ENCODE measurements at places on chromosomes 16 and 17. TPM values are rescaled to one million over a fixed set of nuclear protein-coding genes. Genes with fewer than 3 reads are reported as not detected.

GRCh38 chr16:55622272-55622671 is 33.5 kb upstream of the SLC6A2 start:
- DNase-seq = no peak

- DNase-seq = no peak
These were observed 28.5 kb upstream of the MEAK7 start for GRCh38 chr16:84532855-84533486.

DNA sequence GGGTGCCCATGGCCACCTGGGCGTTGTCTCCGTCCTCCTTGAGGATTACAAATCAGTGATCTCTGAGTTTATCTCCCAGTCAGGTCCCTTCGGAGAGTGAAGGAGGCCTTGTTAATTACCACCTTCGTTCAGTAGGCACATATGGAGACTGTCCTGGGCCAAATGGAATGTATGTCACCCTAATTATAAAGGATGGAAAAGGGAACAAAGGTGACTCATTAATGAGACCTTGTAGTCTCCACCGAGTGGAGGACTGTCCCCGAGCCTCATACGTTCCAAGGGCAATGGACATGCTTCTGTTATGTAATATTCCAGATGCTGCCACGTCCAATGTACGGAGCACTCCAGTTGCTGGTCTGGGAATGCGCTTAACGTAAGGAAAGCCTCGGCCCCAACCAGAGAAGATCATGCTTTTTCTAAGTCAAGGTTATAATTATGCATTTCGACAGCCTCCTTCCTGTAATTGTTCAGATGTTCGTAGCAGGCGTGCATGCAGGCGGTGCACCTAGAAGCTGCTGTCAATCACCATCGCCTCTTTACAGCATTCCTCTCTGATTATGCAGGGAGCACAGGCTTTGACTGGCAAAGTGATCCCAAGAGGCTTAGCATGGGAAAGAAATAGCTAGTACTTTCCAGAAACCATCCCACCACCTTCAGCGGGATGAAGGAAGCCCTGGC is 22.4 kb upstream of the SEC14L1 start:
- DNase-seq = peak; percentile 62

Gene KRTAP4-6
- total RNA-seq = not detected

DNA sequence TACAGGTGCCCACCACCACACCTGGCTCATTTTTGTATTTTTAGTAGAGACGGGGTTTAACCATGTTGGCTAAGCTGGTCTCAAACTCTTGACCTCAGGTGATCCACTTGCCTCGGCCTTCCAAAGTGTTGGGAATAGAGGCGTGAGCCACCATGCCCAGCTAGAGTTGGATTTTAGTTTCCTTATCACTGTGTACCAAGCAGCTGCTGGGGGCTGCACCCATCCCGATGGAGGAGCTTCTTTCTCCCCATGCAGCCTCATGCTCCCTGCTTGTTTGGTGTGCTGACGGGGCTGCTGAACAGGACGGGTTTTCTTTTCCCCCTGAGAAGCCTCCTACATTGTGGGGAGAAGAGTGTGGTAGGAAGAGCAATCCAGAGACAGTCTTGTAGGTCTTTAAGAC is 173.2 kb downstream of the LGALS9B start:
- no peak for DNase-seq

GRCh38 chr16:52572656-52573055 is 25.7 kb upstream of the TOX3 start:
- DNase-seq = no peak

DNA sequence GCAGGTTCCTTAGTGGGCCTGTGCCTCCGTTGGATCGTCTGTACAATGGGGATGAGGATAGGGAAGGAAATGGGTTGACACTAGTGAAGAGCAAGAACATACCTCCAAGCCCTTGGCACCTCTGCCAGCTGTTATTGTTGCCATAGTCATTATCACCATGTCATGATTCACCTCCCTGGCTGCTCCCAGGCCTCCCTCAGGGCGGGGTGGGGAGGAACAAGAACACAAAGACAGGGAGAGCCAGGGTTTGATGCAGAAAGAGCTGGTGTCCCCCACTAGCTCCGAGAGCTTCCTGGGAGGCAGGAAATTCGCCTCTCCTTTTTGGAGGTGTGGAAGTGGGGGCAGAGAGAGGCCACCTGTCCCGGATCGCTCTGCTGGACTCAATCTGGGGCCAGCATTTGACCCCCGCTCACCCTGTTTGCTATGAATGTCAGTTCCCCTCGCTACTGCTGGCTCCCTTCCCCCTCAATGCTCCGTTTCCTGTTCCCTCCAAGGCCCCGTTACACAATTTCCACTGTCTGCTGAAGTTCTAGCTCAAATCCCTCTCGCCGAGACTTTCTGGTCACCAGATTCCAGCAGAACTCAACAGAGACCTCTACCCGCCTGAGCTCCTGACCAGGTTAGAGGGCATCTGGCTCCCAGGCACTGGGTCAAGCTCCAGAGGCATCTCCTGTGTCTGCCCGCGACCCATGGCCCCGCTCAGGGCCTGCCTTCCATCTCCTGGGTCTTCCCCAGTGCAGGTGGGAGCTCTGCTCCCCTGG is 9.1 kb downstream of the TIMP2 start:
- no peak for DNase-seq

GRCh38 chr16:66935314-66936011 is at the start of gene CES2:
Gene CES2, plus strand, starts transcription at chr16:66935516. Its CDS starts 120 bp downstream, at chr16:66935636.
- no peak for DNase-seq

DNA sequence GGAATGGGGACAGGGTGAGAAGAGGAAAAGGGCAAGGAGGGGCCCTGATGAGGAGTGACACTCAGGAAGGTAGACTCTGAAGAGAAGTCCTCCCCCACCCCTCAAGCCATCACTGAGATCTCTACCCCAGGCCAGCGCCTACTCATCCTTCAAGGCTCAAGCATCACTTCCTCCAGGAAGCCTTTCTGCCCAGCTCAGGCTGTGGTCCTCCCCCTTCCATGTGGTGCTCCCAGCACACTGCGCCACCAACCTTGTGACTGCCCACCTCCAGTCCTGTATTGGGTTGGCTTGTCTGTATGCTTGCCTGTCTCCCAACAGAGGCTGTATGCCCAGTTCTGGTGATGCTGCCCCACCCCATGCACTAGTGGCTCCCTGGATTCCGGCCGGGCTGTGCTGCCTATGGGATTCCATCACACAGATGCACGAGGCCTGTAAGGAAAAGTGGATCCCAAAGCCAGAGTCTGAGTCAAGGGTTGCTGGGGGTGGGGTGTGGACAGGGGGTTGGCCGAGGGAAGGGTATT is 19.8 kb upstream of the ZFP90 start:
- no peak for DNase-seq

DNA sequence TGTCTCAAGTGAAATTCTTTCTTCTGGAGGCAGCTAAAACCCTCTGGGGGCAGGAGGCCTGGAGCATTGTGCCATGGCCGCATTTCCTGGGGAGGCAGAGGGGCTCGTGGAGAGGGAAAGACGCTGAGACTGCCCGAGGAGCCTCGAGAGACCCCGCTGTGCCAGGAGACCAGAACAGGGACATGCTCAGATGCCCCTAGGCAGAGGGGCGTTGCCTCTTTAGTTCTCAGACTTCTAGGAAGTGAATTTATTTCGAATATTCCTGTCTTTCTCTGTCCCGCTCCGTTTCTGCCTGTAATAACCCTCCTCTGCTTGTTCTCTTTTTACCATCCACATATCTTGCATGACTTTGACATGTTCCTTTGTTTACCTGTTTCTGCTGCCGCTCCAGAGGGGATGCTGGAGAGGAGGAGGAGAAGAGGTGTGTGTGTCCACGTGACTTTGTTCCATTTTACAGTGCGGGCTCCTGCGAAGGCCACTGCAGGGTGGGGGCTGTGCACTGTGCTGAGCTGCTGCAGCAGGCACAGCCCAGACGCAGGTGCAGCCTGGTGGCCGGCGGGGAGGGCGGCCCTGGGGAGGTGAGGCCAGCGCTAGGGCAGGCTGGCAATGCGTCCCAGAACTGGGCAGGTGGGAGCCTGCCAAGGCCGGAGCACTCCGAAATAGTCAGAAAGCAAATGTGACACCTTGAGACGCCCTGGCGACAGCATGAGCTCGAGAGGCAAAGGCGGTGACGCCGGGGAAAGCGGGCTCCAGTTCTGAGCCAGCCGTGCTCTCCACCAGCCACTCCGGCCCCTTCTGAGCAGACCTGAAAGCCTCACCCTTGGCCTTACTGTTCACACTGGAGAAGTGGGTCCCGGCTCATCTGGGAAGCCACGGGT is 29.9 kb downstream of the CIBAR2 start:
- no peak for DNase-seq

DNA sequence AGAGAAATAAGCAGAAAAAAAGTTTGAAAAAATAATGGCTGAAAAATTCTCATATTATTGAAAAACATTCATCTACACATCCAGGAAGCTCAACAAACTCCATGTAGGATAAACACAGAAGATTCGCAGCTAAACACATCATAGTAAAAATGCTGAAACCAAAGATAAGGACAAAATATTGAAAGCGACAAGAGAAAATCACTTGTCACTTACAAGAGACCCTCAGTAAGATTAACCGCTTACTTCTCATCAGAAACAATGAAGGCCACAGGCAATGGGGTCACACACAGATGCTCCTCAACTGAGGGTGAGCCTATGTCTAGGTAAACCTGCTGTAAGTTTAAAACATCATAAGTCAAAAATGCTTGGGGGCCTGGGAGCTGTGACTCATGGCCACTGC is 38.1 kb upstream of the METRNL start:
- DNase-seq = no peak

Gene RNF222
- total RNA-seq = 0.21 TPM

Gene ODAD4
- total RNA-seq = not detected

- DNase-seq = peak; percentile 77
These were observed 376.3 kb downstream of the CNTNAP4 start for GRCh38 chr16:76653390-76654026.

- no peak for DNase-seq
These were observed 12.9 kb downstream of the BANP start for GRCh38 chr16:87964049-87964659.

DNA sequence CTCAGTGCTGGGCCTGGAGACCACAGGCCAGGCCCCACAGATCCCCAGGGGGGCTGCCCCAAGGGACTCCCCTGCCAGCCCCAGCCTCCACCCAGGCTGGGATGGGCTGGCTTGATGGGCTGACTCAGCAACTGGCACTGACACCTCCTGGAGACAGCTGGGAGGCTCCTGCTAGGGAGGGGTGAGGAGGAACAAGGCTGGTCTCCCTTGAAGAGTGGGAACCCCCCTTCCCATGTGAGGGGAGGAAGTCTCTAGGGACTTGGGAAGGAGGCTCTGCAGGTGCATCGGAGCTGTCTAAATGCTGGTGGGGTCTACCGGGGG is 10.4 kb downstream of the NHERF1 start:
- peak; percentile 77 for DNase-seq

Gene KRT24
- total RNA-seq = 0.31 TPM

Gene TNK1
- 2.1 TPM for total RNA-seq

Gene MT3
- not detected for total RNA-seq

- no peak for DNase-seq
These were observed 1.7 kb downstream of the ATP6V0A1 start for GRCh38 chr17:42460371-42460770.

GRCh38 chr17:57714665-57715180 is 30.4 kb downstream of the CCDC182 start:
- DNase-seq = peak; percentile 51

Data from tongue (tissue), 3 donors.